ENCODE measurements at places on chromosomes 4 and X. TPM values are rescaled to one million over a fixed set of nuclear protein-coding genes. Genes with fewer than 3 reads are reported as not detected.

STARD8 gene
- total RNA-seq = 0.31 TPM

CENPVL3 gene
- total RNA-seq = 0.72 TPM

TEX11 gene
- total RNA-seq = not detected

PRSS12 gene
- total RNA-seq = not detected

TSPAN6 gene
- total RNA-seq = 0.43 TPM

SMARCA1 gene
- 0.47 TPM for total RNA-seq

SGCB gene
- total RNA-seq = 8.2 TPM

SYTL5 gene
- not detected for total RNA-seq

VCX3B gene
- total RNA-seq = not detected

ARHGAP36 gene
- total RNA-seq = not detected

FOXR2 gene
- not detected for total RNA-seq

GLUD2 gene
- 0.14 TPM for total RNA-seq

SNX12 gene
- total RNA-seq = 44.4 TPM

MUC7 gene
- not detected for total RNA-seq

CACNA1F gene
- total RNA-seq = 0.85 TPM

SNX25 gene
- 14.3 TPM for total RNA-seq

PFKFB1 gene
- total RNA-seq = 0.86 TPM

GCNA gene
- total RNA-seq = 1.6 TPM

TAF9B gene
- 20.9 TPM for total RNA-seq

ALG13 gene
- total RNA-seq = 53.5 TPM

ARR3 gene
- not detected for total RNA-seq

GUCY1B1 gene
- total RNA-seq = 0.20 TPM

ATP8A1 gene
- 24.7 TPM for total RNA-seq

GRIA2 gene
- total RNA-seq = not detected

MAGEA11 gene
- not detected for total RNA-seq

CSAG1 gene
- total RNA-seq = not detected

S100G gene
- not detected for total RNA-seq

TGIF2LX gene
- total RNA-seq = not detected

SMIM14 gene
- total RNA-seq = 0.62 TPM

RAB41 gene
- total RNA-seq = not detected

WNK3 gene
- total RNA-seq = 1.0 TPM

IDS gene
- 38.5 TPM for total RNA-seq

TAF1 gene
- 30.5 TPM for total RNA-seq

COL4A6 gene
- not detected for total RNA-seq

PNCK gene
- total RNA-seq = 1.0 TPM

SHROOM2 gene
- total RNA-seq = not detected

SLC25A43 gene
- 5.9 TPM for total RNA-seq

GAGE13 gene
- total RNA-seq = not detected

CD38 gene
- total RNA-seq = 40.3 TPM

CXCL3 gene
- not detected for total RNA-seq

DMD gene
- 0.46 TPM for total RNA-seq

SPACA5B gene
- total RNA-seq = not detected
